Cardiac muscle cell (in vitro differentiated cells and primary cell): ENCODE measurements at places on chromosomes 11 and 22. TPM values are rescaled to one million over a fixed set of nuclear protein-coding genes. Genes with fewer than 3 reads are reported as not detected.

Gene GLYATL2
- polyA plus RNA-seq, result not detected in 2 replicates

Gene ASCL2
- 0.21 TPM in 1 of 2 replicates, not detected in the other for polyA plus RNA-seq

Gene MRGPRE
- polyA plus RNA-seq, result not detected in 2 replicates

Gene SVIP
- 12.5 and 12.6 TPM in 2 replicates for polyA plus RNA-seq

Gene TRIM49
- polyA plus RNA-seq, result not detected in 2 replicates

Gene OR52I2
- polyA plus RNA-seq, result 0.06 TPM in 1 of 2 replicates, not detected in the other

Gene MLC1
- 0.32 TPM in 1 of 2 replicates, not detected in the other for polyA plus RNA-seq

Gene C1QTNF4
- polyA plus RNA-seq, result 50.8 and 53.6 TPM in 2 replicates

Gene DMC1
- 2.6 TPM in 1 of 2 replicates, not detected in the other for polyA plus RNA-seq

Gene TPBGL
- polyA plus RNA-seq, result 0.07 and 0.56 TPM in 2 replicates

Gene OR8A1
- not detected in 2 replicates for polyA plus RNA-seq

Gene SCN3B
- polyA plus RNA-seq, result 0.77 and 1.2 TPM in 2 replicates

Gene DTX4
- polyA plus RNA-seq, result 1.1 and 1.8 TPM in 2 replicates

Gene KRTAP5-9
- polyA plus RNA-seq, result not detected in 2 replicates

Gene OR10AG1
- not detected in 2 replicates for polyA plus RNA-seq

Gene OR4C12
- polyA plus RNA-seq, result not detected in 2 replicates

Gene YAP1
- polyA plus RNA-seq, result 40.8 and 48.4 TPM in 2 replicates

Gene FSHB
- not detected in 2 replicates for polyA plus RNA-seq

Gene CDON
- polyA plus RNA-seq, result 5.5 and 5.7 TPM in 2 replicates

Gene YPEL4
- 1.1 and 2.1 TPM in 2 replicates for polyA plus RNA-seq

Gene KCNA4
- polyA plus RNA-seq, result 1.5 and 5.6 TPM in 2 replicates

Gene CALCA
- 0.33 TPM in 1 of 2 replicates, not detected in the other for polyA plus RNA-seq

Gene F2
- polyA plus RNA-seq, result 0.27 TPM in 1 of 2 replicates, not detected in the other

Gene PLEKHB1
- 21.8 and 23.5 TPM in 2 replicates for polyA plus RNA-seq
